Stimulated activated CD4-positive, alpha-beta T cell treated with anti-CD3 and anti-CD28 coated beads, Interleukin-1b, Interleukin-23, amount 100 ng/mL, for 4 hours (primary cell): ENCODE measurements at places on chromosomes 4 and X.

- no peak for DNase-seq
Measured at GRCh38 chrX:151228935-151229334, 52.6 kb downstream of the GPR50 start.

DNA sequence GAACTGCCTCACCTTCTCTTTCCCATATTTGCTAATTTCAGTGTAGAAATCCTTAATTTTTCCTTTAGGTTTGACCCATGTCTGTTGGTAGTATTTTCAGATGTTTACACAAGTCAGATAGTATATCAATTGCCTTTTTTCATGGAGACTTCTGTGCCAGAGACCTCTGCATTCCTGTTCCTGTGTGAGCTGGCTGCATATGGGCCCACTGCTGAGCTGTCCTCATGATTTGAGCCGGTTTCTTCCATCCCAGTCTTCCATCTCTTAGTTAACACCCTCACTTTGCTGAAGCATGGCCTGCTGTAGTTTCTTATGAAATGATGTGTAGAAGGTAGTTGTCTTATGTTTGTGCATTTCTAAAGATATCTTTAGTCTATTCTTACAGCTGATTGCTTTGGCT lies 40.0 kb downstream of the CDS1 start:
- DNase-seq, result no peak

- no peak for DNase-seq
Measured at GRCh38 chrX:11611161-11611560, 54.6 kb downstream of the ARHGAP6 start.

DNA sequence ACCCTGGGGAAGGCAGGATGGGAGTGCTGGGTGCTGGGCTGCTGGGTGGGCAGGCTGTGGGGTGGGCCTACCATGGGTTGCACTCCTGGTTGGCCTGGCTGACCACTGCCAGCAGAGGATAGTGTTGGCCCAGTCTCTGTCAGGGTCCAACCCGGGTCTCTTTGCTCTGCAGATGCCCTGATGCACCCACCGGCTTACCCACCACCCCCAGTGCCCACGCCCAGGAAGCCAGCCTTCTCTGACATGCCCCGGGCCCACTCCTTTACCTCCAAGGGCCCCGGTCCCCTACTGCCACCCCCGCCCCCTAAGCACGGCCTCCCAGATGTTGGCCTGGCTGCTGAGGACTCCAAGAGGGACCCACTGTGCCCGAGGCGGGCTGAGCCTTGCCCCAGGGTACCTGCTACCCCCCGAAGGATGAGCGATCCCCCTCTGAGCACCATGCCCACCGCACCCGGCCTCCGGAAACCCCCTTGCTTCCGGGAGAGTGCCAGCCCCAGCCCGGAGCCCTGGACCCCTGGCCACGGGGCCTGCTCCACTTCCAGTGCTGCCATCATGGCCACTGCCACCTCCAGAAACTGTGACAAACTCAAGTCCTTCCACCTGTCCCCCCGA lies 14.2 kb upstream of the ADD1 start:
- DNase-seq, result no peak

DNA sequence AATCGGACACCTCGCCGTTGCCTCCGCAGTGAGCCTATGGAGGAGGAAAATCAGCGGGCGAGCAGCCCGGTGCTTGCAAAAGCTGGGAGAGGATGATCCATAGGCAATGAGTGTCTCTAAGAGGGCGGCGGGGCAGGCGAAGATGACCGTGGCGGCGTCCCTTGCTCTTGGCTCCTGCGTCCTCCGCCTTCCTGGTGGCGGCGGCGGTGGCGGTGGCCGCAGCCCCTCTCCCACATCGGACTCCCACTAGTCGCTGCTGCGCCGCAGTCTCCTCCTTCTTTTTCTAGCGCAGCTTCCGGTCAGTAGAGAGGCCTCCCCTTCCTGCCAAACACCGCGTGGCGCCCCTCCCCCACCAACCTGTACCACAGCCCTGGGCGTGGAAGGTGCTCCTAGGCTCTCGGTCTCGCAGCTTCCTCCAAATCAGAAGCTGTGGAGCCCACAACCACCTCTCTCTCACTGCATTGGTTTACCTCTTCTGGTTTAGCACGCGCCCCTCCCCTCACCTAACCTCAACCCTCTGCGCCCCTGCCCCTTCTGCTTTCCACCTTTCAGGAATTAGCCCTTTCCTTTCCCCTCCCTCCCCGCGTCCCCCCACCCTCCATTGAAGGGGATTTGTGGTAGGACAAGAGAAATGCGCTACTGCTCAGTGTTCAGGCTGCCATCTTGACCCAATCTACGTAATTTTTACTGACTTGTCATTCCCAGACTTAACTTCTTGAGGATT lies at the start of gene SPIN3:
SPIN3 (minus strand) TSS at position 271 of the 724 bp plus-strand sequence. CDS start 594 bp downstream, outside the sequence.
- peak; percentile 62 for DNase-seq

DNA sequence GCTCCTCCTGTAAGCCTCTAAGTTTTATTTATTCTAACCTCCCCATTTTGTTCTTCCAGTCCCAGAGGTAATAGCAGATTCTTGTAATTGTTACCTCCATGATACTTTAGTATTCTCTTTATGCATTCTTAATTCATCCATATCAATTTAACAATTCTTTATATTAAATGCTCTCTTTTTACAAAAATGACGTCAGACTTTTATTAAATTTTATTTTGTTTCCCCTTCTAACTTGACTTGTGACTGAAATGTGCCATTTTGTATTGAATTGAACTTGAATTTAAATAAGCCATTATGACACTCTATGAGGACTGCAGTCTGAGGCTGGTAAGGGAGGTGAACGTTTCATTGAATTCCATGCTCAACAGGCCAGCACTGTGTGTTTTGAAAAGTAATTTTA lies 60.0 kb upstream of the NUDT10 start:
- DNase-seq, result no peak

GRCh38 chrX:21132686-21133393 lies 241.4 kb upstream of the CNKSR2 start:
- no peak for DNase-seq

DNA sequence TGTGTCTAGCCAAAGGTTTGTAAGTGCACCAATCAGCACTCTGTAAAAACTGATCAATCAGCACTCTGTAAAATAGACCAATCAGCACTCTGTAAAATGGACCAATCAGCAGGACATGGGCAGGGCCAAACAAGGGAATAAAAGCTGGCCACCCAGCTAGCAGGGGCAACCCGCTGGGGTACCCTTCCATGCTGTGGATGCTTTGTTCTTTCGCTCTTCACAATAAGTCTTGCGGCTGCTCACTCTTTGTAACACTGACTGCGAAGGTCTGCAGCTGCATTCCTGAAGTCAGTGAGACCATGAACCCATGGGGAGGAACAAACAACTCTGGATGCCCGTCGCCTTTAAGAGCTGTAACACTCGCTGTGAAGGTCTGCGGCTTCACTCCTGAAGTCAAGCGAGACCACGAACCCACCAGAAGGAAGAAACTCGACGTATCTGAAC lies 14.3 kb downstream of the HNRNPDL start:
- no peak for DNase-seq

DNA sequence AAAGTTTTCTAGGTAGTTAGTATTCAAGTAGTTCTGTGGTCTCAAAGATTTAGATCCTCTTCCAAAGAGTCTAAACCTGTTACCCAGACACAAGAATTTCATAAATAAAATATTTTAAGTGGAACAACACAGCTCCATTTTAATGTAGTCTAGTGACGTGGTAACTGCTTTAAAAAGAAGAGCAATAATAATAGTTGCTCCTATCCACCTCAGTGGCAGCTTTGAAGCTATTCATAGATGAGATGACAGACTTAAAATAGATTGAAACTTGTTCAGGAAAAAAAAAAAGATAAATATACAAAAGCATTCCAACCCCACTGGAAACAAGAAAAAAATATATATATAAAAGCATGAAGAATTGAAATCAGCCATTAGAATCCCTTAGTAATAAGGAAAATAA lies 14.6 kb downstream of the SCOC start:
- no peak for DNase-seq

- no peak for DNase-seq
Measured at GRCh38 chrX:72317139-72317538, 11.4 kb upstream of the CITED1 start.

DNA sequence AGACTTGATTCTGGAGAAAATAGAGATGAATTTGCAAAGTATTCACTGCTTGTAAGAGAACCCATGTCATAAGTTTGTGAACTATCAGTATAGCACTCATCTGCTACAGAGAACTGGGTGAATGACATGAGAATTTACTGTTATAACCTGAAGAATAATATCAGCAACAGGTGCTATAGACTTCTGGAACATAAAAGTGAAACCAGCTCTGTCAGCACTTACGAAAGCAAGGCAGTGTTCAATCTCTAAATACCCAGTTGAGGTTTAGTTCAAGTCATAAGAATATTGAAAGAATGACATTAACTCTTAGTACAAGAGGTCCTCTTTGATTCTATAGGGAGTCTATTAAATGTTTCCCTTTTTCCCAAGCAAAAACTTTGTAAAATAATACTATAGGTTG lies 232.9 kb upstream of the ANKRD50 start:
- DNase-seq, result no peak

- peak; percentile 66 for DNase-seq
Measured at GRCh38 chrX:155070975-155071693, at the start of the genes BRCC3, CMC4 and MTCP1. TSS of gene BRCC3 (plus strand) at chrX:155071508. CDS start at chrX:155071528, 20 bp downstream. TSS of gene CMC4 (minus strand) at chrX:155071136. CDS start at chrX:155064023, 7,113 bp downstream. TSS of gene MTCP1 (minus strand) at chrX:155071136. CDS start at chrX:155066010, 5,126 bp downstream.

DNA sequence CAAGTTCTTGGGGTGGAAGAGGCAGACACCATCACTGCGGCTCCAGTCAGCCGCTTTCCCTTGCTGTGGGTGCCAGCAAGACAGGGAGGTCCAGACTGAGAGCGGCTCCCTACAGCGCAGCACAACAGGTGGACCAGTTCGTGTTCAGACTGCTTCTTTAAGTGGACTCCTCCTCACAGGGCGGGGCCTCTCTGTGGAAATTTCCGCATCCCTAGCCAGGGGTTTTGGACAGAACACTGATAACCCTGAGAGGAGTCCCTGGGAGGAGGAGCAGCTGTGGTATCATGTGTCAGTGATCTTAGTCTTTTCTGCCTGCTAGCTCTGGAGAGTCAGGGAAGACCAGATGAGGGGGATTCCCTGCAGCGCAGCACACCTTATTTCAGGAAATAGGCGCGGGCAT lies 48.5 kb downstream of the MAGEC2 start:
- DNase-seq, result no peak

GRCh38 chrX:29952016-29952415 lies 263.3 kb upstream of the MAGEB2 start:
- DNase-seq, result no peak

DNA sequence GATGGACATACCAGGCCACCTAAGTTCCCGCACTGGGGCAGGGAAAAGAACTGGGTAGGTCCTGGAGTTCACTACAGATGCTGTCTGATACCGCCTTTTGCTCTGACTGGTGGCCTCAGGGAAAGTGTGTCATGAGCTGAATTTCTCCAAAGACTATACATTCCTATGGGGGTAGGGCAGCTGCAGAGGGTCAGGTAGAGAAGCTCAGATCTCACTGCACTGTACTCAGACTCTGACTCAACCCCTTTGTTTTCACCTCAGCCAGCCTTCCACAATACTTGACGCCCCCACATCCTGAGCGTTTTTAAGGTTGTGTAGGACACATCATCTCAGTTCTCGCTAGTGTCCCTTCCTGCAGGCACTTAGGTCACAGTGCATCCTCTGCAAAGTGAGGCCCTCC lies 7.8 kb downstream of the GATB start:
- DNase-seq, result no peak

DNA sequence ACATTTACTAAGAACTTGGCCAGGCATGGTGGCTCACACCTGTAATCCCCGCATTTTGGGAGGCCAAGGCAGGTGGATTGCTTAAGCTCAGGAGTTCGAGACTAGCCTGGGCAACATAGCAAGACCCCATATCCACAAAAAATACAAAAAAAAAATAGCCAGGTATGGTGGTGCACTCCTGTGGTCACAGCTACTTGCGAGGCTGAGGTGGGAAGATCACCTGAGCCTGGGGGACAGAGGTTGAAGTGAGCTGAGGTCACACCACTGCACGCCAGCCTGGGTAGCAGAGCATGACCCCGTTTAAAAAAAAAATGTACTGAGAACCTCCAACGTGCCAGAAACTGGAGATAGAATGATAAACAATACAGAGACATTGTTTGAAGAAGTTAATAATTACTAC lies 8.0 kb downstream of the OPRPN start:
- DNase-seq, result no peak

GRCh38 chr4:71132486-71132885 lies 139.0 kb downstream of the DCK start:
- no peak for DNase-seq

- DNase-seq, result no peak
Measured at GRCh38 chrX:18002791-18003190, 141.7 kb upstream of the RAI2 start.

GRCh38 chr4:137529432-137529831 lies 2.9 kb downstream of the PCDH18 start:
- DNase-seq, result no peak

DNA sequence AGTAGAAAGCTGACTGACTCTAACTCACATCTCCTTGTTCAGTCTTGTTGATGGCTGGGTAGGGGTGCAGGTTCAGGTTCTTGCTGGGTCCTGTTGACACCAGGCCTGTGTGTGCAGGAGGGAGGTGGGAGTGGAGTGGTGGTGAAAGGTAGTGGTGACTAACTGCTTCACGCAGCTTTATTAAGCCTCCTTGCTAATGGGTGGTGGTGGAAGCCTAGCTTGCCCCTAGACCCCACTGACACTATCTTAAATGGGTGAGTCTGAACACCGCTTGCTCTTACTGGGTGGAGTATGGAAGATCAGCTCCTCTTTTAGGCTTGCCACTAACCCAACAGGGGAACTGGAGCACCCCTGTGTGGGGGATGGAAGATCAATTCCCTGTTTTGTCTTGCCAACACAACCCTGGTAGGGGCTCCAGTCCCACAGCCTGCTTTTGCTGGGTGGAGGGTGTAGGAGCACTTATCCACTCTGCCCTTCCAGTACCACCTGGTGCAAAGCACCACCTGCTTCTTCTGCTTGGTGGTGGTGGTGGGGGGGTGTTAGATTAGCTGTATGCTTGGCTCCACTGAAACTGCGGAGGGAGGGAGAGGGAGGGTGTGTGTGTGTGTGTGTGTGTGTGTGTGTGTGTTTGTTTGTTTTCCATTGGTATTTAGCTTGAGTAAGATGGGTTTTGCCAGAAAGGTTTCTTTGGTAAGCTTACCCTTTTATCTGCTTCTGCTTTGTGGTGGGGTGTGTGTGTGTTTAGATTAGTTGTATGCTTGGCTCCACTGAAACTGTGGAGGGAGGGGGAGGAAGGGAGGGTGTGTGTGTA lies 25.6 kb downstream of the KDM6A start:
- DNase-seq, result no peak

GRCh38 chr4:104848597-104849225 lies 298.0 kb upstream of the TET2 start:
- no peak for DNase-seq

GRCh38 chr4:113467581-113467980 lies 294.0 kb downstream of the CAMK2D start:
- no peak for DNase-seq

GRCh38 chrX:19740744-19741143 lies 146.7 kb downstream of the SH3KBP1 start:
- DNase-seq, result no peak

DNA sequence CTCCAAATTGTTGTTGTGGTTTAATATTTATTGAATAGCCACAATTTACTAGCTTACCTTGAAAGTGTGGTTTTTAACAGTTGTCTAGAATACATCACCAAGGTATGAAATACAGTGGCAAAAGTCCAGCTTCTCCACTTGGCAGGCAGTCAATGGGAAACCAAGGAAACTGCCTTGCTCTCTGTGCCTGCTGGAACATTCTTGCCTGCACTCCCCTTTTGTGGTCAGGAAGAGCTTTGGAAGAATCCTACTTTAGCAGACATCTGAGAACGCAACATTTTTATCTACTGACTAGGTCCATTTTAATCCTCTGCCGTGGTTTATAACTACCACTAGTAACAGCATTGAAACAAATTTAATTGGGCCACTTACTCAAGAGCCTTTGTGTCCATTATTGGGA lies 64.5 kb downstream of the TENM3 start:
- DNase-seq, result no peak
